Vagina (tissue), 2 donors: ENCODE measurements at places on chromosomes 2 and 18.

GRCh38 chr2:182915369-182916326 is 49.2 kb upstream of the FRZB start:
- no peak for DNase-seq

DNA sequence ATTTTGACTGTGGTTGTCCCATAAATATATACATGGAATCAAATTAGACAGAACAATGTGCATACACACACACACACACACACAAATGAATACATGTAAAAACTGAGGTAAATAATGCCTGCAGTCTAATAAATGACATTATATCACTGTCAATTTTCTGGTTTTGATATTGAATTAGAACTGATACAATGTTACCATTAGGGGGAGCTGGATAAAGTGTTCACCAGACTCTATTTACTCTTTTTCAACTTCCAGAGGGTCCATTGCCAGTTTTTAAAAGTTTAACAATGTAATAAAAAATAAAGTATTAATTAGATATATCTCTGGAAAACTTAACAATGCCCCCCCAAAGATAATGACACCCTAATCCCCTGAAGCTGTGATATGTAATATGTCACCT is 1666.8 kb upstream of the TMEFF2 start:
- no peak for DNase-seq

- DNase-seq, result no peak
Observed at GRCh38 chr2:170585067-170585466, 130.1 kb upstream of the SP5 start.

DNA sequence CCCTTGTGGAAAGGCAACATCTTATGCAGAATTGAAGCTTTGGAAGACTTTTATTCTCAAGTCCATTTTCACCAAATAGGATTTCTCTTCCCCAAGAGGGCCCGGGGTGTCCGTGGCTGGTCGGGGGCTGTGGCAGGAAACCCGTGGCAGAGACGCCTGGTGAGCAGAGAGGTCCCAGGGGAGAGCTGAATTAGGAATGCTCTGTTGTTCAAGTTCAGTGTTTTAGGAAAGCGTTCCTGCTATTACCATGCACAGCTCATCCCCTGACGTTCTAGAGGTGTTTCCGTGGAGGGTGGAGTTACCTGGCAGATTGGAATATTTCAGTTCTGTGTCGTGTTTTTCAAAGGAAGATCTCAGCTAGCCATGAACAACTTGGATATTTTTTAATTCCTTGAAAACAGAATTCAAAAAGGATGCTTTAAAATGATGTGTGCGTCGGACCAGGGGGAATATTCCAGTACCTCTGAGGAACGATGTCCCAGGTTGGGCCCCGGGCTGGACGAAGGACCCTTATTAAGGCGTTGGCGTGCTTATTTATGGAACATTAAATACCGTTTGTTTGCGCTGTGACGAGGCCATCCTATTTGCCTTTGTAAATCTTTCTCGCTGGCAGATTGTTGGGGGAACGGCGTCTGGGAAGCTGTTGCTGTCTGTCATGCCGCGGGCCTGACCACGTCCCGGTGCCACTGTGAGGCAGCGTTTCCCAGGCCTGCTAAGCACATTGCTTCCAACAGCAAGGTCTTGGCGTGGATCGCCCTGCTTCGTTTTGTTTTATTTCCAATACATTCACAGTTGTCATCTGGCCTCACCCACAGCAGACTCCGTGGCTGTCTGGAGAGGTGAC is 8.2 kb downstream of the NFATC1 start:
- no peak for DNase-seq

DNA sequence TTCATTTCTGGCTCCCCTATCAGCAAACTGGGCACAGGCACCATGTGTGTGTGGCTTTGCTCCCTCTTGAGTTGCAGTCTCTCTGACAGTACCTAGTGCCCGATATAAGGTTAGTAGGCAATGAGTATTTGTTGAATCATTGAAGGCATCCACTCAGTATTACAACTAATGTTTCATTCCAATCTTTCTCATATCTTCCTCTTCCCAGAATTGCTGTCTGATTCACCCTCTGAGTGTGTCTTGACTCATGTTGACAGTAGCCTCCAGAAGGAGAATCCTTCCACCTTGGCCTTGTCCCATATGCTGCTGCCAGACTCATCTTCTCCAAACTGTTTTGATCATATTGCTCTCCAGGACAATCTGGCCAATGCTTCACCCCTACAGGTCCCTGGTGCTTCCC is 202.5 kb downstream of the LRRTM1 start:
- no peak for DNase-seq

DNA sequence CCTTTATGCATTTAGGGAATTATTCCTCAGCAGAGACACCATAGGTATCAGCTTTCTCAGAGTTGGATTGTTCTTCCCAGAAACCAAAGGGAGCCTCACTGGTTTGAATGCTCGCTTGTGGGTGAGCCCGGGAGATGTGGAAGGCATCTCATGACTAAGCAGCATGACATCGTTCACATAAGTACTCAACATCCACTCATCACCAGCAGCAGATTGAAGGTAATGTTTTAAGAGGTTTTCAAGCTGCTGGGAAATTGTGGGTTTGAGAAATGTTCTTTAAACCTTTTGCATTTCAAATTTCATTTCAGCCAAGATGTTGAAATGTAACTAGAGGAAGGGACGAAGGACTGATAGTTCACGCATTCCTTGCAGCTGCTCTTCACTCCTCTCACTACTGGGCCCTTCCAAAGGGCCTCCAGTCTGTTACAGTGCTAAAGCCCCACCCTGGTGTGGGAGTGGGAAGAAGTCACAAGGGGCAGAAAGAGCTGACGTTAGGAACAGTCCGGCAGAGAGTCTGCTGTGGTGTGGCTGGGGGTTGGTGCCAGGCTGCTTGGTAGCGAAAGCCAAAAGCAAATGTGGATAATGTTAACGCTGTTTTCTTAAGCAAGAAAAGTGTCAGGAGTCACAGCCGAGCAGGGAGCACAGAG is 324.5 kb upstream of the EPHA4 start:
- no peak for DNase-seq

DNA sequence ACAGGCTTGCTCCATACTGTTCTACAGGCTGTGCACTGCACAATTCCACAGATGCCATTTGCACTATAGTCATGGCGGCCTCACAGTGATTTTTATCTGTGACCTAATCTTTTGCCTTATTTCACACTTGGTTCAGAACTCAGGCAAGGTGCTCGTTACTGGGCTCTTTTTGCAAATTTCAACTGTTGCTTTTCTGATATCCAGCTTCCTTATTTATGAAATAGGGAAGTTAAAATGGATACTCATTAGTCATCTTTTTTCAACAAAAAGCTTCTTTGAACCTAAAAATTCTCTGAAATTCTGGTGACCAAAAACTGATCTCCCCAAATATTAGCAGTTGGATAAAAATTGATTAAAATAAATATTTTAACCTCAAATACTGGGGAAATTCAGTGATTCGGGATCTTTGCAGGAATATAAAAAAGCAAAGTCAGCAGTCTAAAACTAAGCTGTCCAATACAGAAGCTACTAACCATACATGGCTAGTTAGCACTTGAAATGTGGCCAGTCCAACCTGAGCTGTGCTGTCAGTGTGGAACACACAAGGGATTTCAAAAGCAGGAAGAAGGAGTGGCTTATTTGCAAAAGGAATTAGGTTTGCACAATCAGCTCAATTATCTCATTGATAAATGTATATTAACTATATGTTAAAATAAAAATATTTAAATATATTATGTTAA is 134.4 kb downstream of the COL4A4 start:
- DNase-seq, result no peak

GRCh38 chr2:178553047-178553446 is 72.8 kb downstream of the PLEKHA3 start:
- DNase-seq, result no peak

DNA sequence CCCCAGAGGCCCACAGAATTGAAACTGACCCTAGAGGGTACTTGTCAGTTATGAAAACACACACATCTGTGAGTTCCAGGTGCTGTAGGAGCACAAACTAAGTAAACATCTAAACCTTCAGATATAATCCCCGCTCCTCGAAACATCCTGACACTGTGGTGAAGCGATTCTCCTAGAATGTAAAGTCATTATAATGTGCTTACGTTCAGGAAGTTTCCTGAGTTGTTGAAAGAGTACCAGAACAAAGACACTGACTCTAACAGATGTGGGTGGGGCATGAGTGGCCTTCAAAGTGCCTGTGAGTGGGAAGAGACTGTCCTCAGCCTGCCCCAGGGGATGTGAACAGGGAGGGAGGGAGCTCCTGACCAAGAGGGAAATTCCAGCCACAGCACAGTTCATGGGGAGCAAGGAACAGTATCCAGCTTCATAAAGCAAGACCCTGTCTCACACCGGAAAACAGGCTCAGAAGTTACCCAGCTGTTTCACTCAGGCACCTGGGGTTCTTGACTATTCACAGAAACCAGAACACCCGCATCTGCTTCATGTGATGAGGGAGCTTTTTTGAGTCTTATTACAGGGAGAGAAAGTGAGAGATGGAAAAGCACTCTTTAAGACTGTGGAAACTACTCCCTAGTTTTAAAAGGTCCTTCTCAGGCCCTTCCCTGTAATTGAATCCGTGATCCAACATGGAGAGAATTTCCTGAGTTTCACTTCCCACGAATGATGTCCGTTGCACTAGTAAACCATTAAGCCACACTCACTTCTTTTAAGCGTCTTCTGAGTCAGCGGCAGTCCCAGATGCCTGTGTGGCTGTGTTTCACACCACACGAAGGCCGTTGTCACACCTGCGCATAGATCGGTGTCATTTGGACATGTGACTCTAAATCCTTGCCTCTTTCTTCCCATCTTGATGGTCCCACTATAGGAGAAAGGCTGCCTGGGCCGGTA is 88.6 kb upstream of the EML6 start:
- DNase-seq, result no peak

DNA sequence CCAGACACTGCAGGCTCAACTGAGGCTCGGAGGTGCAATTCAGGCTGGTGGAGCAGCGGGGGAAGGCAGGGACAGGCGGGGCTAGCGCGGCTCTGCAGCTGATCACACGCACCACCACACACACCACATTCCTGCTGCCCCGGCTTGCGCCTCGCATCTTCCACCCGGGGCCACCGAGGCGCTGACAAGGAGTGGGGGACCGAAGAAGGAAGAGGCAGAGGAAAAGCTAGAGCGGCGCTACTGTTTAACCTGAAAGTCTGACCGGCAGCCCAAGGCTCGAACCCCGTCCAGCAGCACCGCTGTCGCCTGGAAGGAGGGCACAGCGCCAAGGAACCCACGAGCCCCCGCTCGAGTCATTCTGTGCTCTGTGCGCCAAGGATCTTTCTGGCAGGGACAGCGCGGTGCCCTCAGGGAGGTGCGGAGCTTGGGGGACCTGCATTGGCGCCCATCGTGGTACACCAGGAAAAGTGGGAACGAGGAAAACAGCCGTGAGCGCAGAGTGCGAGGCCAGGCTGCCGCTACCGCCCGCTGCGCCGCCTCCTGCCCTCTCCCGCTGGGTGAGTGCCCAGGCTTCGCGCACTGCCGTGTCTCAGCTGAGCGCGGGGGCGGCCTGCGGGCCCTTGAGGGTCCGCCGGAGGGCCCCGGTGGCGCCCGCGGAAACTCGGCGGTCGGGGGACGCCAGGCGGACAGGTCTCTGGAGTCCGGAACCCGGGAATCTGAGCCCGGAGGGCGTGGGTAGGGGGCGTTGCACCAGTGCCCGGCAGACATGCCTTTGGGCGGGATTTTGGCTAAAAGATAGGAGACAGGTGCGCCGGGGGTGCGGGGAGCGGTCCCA is 860 bp upstream of the KCNJ3 start:
- no peak for DNase-seq

- no peak for DNase-seq
Observed at GRCh38 chr2:75787532-75788132, 76.9 kb upstream of the GCFC2 start.

DNA sequence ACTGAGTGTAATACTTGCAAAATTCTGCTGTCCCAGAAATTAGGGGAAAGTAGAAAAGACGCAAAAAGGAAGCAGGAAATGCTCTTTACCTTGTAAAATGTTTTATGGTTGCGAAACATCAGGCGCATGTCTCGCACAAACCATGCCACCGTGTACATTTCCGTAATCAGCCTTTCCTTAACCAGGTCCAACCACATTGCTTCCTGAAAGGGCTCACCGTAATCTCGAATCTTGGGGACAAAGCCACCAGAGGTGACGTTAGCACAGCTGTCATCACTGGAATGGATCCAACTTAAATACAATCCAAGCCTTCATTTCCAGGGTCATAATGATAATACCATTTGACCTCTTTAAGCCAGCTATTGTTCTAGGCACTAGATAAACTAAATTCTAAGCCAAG is 49.3 kb downstream of the SP110 start:
- no peak for DNase-seq

GRCh38 chr2:202817771-202818170 is 53.8 kb downstream of the ICA1L start:
- no peak for DNase-seq

DNA sequence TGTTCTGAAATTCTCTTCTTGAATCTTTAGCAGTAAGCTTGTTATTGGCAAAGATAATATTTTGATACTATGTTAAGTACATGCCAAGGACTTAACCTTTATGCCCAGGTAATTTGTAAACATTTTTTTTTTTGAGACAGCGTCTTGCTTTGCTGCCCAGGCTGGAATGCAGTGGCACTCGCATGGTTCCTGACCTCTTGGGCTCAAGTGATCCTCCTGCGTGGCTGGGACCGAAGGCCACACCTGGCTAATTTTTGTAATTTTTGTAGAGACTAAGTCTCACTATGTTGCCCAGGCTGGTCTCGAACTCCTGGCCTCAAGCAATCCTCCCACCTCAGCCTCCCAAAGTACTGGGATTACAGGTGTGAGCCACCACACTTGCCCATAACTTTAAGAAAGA is 35.7 kb upstream of the ZCCHC2 start:
- no peak for DNase-seq

DNA sequence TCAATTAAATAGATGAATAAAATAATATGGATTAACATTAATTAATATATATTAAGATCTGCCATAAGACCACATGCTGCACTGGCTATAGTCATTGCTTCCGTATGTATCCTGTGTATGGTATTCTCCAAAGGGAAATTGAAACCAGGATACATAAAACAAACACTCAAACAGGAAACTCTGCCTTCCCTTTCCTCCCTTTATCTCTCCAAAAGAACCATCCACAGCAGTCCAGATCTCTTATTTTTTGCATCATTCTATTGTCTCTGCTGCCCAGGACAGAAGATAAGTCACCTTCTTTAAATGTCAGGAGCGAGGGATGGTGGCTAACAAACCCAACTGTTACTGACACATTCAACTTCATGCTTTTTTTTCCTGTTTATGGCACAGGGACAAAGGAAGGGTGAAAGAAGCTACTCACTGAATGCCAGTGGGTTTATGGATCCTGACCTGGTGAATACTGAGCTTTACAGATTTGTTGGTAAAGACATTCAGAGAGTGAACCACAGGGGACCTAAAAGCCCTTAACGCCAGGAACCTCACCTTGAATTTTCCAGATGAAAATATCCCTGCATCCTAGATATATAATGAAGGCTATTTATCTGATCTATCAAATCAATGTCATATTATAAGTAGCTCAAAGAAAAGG is 67.5 kb downstream of the CSRNP3 start:
- DNase-seq, result no peak

- no peak for DNase-seq
Observed at GRCh38 chr2:104936527-104936926, 82.6 kb downstream of the POU3F3 start.

DNA sequence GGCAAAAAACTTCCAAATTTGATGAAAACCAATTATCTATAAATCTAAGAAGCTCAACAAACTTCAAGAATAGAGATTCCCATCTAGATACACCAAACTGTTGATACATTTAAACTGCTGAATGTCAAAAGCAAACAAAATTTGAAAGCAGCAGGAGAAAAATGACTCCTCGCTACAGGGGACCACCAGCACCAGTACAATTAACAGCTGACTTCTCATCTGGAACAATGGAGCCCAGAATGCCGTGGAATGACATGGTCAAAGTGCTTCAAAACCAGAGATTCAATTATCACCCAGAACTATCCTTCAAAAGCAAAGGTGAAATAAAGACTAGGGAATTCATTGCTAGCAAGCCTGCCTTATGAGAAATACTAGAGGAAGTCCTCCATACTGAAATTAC is 11.6 kb downstream of the SRSF7 start:
- no peak for DNase-seq
